ENCODE measurements at places on chromosomes 5 and 9.

DNA sequence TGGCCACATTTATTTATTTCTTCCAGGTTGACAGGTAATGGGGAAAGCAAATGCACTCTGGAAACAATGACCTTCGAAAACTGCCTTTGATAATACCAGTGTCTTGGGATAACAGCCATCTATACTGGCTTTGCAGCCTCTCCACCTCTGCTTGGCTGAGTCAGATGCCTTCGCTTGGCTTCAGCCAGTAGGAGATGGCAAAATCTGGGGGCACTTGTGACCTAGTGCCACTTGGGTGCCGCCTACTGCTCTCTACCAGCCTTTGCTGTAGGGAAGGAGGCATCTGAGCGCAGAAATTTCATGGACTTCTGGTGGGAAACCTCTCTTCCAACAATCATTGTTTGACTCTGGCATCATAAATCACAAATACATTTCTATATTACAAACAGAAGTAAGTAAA, 21.8 kb downstream of the FYB1 start:
- DNase-seq = no peak

GRCh38 chr5:179699616-179700237, 960 bp downstream of the CANX start:
- DNase-seq = peak; percentile 27

DNA sequence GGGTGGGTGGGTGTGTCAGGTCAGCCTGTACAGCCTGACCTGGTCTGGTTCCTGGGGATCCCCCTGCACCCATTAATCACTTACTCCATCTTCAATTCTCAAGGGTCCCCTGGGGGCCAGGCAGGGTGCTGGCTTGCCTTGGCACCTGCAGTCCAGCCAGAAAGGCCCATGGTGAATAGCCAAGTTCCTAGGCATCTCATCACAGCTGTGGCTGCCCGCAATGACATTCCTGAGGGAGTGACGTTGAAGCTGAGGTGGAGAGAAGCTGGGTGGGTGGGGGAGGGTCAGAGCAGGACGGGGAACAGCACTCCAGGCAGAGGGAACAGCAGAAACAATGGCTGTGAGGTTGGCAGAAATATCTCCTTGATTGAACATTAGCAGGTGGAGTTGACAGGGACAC, 10.6 kb downstream of the HMCN2 start:
- DNase-seq = peak; percentile 83

DNA sequence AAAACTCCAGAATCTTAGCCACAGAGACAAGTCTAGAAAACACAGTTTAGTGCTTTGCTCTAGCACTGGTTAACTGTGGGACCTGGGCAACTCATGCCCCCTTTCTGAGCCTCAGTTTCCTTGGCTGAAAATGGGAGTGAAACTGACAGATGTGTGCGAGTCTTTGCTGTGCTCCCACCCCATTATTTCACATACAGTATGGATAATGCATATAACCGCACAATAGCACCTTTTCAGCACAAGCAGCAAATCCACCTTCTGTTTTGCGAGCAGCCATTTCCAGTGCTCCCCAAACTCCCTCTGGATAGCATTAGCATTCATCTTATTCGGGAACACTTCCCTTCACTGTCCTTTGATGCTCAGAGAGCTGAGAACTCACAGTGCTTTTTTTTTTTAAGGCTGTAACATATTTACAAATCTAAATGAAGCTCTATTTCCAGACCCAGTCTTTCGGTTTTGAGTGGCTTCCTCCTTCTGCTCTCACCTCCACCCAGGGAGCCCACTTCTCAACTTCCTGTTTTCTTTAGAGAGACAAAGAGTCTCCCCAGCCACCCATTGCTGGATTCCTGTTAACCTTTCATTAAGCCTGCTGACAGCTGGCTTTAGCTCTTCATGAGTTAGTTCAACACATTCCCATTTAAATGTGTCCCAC, 49.2 kb downstream of the TIMD4 start:
- no peak for DNase-seq

GRCh38 chr5:117488976-117489500, 914.4 kb upstream of the SEMA6A start:
- DNase-seq = no peak

- no peak for DNase-seq
Measured at GRCh38 chr9:90846770-90847419, 45.3 kb downstream of the SYK start.

DNA sequence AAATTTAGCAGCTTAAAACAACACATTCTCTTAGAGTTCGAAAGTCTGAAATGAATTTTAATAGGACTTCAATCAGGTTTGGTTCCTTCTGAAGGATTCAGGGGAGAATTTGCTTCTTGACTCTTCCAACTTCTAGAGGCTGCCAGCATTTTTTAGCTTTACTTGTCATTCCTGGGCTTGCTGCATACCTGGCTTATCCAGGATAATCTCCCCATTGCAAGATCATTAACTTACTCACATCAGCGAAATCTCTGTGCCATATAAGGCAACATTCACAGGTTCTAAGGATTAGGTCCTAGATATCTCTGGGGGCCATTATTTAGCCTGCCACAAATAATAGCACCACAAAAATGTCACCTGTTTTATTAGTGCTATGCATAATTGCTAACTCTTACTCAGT, 46.2 kb upstream of the PCSK5 start:
- DNase-seq = no peak

DNA sequence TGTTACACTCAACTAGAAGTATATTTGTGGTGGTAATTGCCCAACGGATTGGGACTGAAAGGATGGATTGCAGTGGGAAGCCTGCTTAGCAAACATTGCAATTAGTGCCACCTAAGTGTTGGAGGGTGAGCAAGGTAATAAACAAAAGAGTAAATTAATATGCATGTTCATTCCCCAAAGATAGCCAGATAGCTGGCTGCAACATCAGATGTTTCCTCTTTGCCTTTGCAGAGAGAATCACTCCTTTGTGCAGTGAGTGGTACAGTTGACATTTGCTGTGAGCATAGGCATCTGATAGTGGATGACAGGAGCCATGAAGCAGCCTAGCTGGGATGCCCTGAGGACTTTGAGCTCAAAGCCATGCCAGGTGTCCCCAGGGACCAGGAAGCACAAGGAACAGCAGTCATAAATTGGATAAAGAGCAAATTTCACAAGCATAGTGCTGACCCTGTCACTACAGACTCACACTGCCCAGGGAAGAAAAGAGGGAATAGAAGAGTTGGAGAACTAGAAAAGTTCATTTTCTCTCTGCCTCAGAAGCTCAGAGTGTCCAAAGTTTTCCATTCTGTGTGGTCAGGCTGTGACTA, 336.1 kb upstream of the SLC30A5 start:
- DNase-seq = no peak

GRCh38 chr9:551986-552929, 289.2 kb upstream of the DMRT1 start:
- peak; percentile 88 for DNase-seq

- DNase-seq = no peak
Measured at GRCh38 chr9:20406344-20406743, 216.0 kb downstream of the MLLT3 start.

GRCh38 chr9:5529683-5530221, 19.4 kb downstream of the PDCD1LG2 start:
- DNase-seq = peak; percentile 75

DNA sequence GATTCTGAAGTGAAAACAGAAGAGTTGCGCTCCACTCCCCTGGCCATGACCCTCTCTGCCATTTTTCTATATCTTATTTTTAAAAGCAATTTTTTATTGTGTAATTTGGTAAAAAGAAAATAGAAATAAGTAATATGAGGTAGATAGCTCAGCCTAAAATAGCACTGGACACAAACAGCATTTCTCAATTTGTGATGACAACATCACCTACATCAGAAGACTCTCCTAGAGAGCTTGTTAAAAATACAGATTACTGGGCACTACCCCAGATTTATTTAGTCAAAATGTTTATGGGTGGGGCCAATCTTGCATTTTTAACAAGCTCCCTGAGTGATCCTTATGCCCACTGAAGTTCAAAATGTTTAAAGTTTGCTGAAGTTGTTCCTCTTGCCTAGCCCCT, 40.5 kb upstream of the CCDC112 start:
- no peak for DNase-seq

GRCh38 chr9:132037458-132037857, 42.2 kb downstream of the MED27 start:
- DNase-seq = no peak

DNA sequence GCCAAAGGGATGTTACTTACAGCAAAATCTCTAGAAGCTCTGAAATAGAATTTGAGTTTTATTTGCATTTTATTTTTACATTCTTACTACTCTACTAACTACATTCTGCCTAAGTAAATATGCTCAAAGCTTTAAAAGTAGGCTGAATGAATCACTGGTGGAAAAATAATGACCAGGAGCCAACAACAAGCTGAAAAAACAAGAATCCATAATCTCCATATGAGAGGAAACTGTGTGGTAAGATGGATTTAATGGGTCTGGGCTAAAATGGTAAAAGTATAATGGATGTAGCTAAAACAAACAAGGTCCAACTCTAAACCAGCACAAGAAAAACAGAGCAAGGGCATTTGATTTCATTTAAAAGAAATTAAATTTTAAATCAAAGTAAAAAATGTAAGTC, 525.8 kb upstream of the FTMT start:
- peak; percentile 11 for DNase-seq

GRCh38 chr5:95822043-95822541, 434 bp downstream of the GLRX start:
- peak; percentile 26 for DNase-seq

DNA sequence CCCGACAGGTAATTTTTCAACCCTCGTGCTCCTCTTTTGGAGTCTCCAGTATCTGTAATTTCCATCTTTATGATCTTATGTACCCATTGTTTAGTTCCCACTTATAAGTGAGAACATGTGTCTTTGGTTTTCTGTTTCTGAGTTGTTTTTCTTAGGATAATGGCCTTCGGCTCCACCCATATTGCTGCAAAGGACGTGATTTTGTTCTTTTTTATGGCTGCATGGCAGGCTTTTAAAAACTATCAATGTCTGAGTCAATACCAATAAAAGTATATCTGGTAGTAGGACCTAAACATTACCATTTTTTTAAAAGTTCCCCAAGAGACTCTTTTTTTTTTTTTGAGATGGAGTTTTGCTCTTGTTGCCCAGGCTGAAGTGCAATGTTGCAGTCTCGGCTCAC, 3.9 kb upstream of the SLC26A2 start:
- DNase-seq = no peak

DNA sequence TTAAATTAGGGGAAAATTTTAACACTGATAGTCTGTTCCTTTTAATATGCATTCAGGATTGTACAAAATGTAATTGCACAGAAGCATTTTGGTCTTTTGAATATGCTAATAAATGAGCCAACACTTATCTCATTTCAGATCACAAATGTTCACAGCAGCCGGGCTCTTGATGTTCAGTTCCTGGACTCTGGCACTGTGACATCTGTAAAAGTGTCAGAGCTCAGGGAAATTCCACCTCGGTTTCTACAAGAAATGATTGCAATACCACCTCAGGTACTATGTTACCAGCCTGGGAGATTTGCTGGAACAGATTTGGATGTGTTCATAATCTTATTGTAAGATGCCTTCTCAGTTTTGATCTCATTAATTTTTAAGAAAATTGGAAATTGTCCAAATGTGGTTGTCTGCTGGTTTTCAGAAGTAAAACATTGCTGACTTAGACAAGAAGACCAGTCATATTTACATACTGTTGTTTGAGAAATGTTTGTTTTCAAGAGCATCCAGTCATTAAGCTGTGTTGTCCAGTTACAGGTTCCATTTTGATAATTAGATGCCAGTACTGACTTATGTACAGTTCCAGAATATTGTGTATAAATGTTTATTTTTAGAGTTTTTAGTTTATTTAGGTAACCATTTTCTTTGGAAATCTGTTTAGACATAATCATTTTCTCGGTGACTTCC, 23.0 kb upstream of the TMOD1 start:
- DNase-seq = no peak

- peak; percentile 91 for DNase-seq
Measured at GRCh38 chr5:4976902-4977301, 163.2 kb upstream of the ADAMTS16 start.

DNA sequence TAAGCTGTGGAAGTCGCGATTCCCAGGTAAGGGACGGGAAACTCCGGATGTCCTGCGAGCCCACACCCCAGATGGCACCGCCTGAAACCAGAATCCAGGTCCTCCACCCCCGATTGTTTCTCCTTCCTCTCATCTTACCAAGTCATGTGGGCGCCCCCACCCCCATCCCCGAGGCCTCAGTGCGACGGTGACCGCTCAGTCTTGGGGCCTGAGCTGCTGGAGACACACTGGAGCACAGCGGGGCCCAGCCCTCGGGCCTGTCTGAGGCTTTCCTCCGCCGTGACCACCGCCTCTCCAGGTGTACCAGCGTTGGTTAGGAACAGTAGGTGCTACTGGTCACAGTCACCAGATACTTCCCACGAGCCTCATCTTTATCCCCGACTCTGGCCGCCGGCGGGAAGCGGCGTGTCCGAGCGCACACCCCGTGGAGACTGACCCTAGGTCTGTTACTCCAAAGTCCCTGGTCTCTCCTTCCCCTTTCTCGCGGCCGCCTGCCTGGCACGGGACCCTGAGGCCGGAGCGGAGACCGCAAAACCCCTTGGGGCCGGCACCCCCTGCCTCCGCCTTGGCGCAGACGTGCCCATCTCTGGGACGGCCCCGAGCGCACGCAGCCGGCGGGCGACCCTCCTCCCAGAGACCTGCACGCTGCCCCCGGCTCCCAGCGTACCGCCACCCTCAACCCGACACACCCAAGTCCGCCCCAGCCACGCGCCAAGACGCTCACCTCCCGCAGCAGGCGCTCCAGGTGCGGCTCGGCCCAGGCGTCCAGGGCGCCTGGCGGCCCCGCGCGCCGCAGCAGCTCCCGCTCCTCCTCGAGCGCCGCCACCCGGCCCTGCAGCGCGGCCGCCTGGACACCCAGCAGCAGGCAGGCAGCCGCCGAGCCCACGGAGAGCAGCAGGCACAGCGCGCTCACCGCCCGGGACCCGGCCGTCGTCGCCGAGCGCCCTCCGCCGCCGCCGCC, 733 bp downstream of the COL23A1 start:
- peak; percentile 18 for DNase-seq

DNA sequence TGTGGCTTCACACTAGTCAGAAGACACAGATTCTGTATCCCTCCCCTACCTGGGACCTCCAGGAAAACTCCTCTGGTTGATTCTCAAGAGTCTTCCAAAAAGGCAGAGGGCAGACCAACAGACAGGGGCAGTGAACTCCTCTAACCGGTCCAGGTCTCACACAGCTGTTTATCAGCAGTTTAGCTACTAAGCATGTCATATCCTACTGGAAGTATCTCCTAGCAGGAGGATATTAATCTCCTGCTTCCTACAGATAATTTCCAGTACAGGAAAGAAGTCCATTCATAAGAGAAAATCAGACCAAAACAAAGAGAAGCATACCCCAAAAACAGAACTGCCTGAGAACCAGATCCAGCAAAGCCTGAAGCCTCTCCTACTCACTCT, 64.3 kb downstream of the DTWD2 start:
- DNase-seq = no peak

DNA sequence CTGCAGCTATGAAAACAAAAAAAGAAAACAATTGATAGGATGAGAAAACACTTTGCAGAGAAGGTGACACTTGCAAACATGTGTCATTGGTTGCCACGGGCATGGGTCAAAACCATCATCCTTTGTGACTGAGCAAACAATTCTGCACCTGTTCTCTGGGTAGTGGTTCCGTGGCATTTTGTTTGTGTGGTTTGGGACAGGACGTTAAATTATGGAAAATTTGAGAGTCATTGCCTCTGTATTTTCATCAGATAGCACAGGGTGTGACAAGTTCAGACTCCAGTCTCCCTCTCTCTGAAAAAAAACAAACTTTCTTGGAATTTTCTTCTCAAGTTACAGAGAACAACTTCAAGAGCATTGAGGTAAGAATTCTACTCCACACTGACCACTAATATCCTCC, 113.4 kb upstream of the HMHB1 start:
- no peak for DNase-seq

- DNase-seq = peak; percentile 11
Measured at GRCh38 chr9:15977438-15977837, 424.6 kb downstream of the CCDC171 start.

- DNase-seq = no peak
Measured at GRCh38 chr9:4548811-4549725, 58.8 kb downstream of the SLC1A1 start.
